Anterior cingulate cortex (tissue), 58 donors: ENCODE measurements at places on chromosomes 1 and 21.

DNA sequence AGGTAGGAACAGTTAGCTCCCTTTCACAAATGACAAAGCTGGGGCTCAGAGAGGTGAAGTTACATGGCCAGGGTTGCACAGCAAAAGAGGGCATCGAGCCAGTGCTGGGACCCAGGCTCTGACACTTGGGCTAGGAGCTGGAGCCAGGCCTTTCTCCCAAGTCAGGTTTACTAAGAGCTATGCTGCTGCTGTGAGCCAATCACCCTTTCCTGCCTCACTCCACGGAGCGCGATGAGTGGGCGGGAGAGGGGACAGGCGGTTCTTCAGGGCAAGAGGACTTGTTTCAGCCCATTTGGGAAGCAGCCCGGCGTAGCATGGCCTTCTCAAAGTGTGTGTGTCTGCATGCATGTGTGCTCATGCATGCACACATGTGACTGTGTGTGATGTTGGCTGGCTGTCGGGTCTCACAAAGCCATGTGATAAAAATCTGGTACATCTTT, 10.6 kb downstream of the ID3 start:
- no peak for DNase-seq

DNA sequence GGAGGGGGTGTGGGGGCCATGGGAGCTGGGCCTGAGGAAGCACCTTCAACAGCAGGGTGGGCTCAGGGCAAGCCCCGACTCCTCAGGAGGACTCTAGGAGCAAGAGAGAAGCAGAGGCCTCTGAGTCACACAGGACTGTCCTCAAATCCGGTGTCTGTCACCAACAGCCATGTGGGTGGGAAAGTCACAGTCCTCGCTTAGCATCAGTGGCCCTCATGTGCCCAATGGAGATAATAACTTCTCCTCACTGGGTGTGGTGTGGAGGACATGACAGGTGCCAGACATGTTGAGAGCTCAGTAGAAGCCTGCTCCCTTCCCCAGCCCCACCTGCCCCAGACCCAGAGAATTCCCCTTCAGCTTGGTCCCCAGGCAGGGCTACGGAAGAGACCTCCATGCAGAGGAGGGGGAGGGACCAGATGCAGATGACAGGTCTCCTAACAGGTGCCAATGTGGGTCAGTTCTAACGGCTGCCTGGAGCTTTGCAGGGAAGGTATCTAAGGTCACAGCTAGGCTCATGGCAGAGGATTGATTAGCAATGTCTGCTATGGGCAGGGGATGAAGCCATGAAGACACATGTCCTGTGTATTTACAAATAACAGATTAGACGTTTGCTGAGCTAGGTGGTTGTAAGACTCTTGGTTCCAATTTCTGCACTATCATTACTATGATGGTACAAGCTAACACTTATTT, 30.2 kb downstream of the TTC39A start:
- no peak for DNase-seq

DNA sequence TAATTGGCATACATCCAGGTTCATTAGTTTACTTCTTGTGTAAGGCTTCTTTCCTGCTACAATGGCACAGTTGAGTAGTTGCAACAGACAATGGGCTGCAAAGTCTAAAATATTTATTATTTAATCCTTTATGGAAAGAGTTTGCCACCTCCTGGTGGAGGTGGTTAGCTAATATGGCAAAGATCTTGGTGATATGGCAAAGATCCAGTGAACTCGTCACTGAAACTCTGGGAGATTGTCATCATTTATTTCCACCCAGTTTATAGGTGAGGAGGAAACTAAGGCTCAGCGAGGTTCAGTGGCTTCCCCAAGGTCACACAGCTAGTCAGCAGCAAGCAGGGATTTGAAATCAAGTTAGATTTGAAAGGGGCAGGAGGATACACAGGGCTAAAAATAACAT, 16.1 kb upstream of the IFFO2 start:
- no peak for DNase-seq

DNA sequence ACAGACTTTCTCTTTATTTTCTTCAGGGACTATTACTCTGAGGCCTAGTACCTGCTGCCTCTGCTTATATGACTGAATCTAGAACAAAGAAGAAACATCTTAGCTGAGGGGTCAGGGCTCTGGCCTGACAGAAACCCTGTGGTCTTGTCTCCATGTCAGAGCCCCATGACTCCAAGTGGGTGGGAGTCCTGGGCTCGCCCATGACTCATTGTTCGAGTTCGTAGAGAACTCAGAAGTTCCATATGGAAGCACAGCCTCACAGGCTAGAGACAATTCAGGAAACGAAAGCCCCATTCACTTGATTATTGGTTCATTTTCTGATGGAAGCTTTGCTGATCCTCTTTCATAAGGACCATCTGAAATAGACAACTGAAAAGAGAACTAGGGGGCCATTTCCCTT, 73.2 kb downstream of the CD58 start:
- DNase-seq, result no peak

DNA sequence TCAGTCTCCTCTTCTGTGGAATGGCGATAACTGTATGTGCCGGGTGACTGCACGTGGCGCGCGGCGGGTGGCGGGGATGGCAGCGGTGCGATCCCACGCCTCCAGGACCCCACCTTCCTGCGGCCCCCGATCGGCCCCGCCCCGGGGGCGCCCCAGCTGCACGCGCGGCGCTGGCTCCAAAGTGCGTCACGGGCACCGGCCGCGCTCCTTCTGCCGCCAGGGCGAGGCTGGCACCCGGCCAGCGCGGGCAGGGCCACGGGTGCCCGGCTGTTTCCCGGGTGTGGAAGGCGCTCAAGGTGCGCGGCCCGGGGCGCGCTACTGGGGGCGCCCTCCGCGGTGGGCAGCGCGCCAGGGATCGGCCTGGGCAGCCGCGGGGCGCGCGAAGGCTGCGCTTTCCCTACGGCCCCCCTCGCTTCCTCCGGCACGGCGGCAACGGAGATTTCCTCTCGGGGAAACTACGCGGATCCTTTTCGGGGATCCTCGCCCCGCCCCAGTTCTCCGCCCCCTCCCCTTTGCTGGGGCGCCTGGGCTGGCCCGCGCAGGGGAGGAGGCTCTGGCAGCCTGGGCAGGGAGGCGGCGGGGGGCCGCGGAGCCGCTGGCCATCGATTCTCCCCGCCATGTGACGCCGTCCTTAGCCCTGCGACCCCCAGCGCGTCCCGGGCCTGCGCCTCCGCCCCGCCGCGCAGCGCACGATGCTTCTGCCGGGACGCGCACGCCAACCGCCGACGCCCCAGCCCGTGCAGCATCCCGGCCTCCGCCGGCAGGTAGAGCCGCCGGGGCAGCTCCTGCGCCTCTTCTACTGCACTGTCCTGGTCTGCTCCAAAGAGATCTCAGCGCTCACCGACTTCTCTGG, at the start of gene EVA1C:
Gene EVA1C, plus strand, starts transcription at position 545 of the 853 bp plus-strand sequence. Its CDS starts 148 bp downstream, at position 693.
- DNase-seq, result peak; percentile 67

DNA sequence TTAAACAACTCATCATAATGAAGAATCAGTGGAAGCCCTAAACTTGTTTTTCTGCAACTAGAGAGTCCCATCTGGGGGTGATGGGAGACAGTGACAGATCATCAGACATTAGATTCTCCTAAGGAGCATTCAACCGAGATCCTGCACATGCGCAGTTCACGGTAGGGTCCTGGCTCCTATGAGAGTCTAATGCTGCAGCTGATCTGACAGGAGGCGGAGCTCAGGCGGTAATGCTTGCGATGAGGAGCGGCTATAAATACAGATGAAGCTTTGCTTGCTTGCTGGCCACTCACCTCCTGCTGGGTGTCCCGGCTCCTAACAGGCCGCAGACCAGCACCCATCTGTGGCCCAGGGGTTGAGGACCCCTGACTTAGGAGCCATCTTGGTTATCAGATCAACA, 247.2 kb downstream of the FMN2 start:
- no peak for DNase-seq

- peak; percentile 8 for DNase-seq
Measured at GRCh38 chr21:16420031-16420724, 690.4 kb downstream of the USP25 start.

DNA sequence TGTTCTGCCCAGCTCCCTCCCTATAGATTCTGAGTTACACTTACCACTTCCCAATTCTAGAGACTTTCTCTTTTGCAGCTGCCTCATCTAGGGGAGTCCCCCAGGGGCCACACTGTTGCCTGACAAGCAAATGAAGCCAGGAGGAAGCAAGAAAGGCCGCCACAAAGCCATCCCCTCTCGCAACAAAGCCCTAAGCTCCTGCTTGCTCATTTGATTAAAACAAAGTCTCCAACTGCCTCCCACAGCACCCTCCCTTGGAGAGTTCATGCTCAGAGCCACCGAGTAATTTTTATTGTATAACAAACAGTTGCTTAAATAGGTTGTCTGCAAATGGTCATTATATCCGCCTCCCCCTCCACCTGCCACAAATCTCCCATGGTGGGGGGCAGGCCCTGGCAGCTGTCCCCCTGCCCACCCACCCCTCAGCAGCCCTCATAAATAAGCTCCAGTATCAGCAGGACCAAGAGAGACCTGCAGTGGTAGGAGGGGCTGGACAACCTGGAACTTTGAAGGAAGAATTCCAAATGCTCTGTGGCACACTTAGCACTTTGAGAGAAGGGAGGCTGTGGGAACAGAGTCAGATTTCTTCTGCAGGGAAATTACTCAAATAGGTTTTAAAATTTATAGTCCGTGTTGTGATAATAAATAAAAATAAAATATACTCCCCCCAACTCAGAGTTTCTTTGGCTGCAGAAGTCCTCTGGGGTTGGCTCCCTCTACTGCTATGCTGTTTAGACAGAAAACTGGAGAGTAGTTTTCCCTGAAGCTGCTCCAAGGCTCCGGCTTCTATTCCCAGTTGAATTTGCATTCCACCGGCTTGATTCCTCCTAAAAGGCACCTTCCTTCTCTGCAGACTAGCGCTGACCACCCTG, 237.5 kb downstream of the TTLL7 start:
- no peak for DNase-seq

- DNase-seq, result no peak
Measured at GRCh38 chr1:69109277-69109676, 458.4 kb upstream of the LRRC7 start.

DNA sequence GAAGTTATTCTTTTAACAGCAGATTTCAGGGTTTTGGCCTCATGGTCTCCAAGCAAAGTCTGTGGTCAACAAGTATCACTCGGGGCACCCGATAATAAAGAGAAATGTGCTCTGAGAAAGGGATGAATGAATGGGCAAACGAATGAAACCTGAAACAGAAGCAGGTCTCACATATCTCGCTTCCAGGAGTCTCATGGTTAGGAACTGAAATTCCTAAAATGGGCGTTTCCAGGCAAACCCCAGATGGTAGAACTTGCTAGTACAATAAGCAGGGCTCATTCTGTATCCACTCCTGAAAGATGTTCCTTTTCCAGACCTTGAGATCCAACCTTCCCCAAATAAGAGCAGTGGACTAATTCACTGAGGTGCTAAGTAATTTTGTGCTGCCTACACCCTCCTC, 87.2 kb downstream of the LAMC2 start:
- DNase-seq, result no peak

DNA sequence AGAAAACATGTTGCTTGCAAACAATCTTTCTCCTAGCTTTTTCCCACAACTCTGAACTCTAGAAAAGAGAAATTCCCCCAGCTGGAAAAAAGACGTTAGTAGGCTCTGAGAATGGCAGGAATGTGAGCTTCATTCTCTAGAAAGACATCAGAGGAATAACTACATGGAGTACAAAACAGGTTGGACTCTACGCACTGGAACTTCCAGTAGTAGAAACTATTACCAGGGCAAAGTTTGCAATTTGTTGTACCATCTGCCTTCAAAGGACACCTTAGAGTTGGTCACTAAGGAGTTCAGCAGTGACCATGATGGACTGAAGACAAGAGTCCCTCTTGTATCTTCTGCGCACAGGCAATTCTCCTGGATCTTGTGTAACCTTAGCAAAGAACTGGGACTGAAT, 60.9 kb downstream of the SLC35D1 start:
- no peak for DNase-seq

GRCh38 chr1:242140836-242141235, 141.9 kb upstream of the MAP1LC3C start:
- DNase-seq, result no peak

DNA sequence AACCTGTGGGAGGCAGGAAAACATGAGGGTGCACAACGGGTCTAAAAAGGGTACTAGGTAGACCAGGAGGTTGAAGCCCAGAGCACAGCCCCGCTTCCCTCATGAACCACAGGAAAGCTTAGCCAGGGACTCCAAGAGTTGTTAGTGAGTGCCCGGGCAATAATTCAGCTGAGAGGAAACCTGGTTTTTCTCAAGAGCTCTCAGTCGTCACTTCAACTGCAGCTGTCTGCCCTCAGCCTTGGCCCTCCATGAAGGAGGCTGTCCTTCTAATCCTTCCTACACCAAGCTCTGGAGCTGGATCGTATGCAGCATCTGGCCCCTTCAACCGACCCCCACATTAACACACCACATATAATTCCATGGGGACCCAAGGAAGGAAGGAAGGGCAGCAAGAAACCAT, 77.0 kb upstream of the BACE2 start:
- DNase-seq, result no peak

DNA sequence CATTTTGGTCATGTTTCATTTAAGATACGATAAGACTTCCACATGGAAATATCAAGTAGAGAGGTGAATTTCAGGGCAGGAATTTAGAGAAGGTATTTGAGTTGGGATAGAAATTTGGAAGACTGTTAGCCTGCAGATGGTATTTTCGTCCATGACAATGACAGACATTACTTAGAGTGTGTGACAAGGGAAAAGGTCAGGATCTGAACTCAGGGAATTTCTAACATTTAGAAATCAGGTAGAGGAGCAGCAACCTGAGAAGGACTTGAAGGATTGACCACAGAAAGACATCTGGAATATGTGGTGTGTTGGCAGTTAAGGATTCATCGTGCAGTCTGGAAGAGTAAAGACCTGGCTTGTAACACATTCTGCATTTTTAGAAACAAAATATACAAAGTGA, 57.9 kb downstream of the RABGAP1L start:
- no peak for DNase-seq

GRCh38 chr1:86567341-86567740, 20.5 kb downstream of the CLCA4 start:
- no peak for DNase-seq

GRCh38 chr1:22709891-22710700, 543 bp upstream of the EPHB2 start:
- DNase-seq, result peak; percentile 79

GRCh38 chr1:1208713-1209433, 2.5 kb upstream of the TNFRSF18 start:
- no peak for DNase-seq

DNA sequence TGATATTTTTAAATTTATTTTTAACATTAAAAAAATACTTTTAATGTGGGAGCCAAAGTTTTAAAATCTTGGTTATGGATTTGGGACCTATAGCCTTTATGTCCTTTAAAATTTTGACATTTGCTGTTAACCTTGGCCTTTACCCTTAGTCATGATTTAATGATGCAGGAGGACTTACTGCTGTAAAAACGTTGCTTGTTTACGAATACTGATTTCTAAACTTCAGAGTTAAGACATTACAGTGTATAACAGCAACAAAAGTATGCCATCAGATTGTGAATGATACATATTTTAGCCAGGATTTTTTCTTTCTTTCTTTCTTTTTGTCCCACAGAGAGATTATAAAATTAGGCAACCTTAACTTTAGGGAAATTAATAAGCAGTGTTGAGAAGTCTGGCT, 8.9 kb downstream of the RBM15 start:
- no peak for DNase-seq
